ENCODE measurements at places on chromosomes 13 and 19.

DNA sequence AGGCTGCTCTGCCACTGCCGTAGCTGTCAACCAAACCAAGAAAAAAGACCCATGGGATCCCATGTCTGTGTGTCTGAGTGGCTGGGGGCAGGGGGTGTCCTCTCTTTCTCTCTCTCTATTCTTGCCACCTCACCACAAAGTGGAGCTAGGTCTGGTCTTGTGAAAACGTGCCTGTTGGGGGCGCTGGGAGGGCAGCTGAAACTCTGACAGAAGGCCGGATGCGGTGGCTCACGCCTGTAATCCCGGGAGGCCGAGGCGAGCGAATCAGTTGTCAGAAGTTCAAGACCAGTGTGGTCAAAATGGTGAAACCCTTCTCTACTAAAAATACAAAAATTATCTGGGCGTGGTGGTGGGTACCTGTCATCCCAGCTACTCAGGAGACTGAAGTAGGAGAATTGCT, 29.2 kb downstream of the ZNF146 start:
- no peak for DNase-seq

- DNase-seq: peak; percentile 58
These were observed 5.8 kb upstream of the TMC4 start for GRCh38 chr19:54178581-54179261.

DNA sequence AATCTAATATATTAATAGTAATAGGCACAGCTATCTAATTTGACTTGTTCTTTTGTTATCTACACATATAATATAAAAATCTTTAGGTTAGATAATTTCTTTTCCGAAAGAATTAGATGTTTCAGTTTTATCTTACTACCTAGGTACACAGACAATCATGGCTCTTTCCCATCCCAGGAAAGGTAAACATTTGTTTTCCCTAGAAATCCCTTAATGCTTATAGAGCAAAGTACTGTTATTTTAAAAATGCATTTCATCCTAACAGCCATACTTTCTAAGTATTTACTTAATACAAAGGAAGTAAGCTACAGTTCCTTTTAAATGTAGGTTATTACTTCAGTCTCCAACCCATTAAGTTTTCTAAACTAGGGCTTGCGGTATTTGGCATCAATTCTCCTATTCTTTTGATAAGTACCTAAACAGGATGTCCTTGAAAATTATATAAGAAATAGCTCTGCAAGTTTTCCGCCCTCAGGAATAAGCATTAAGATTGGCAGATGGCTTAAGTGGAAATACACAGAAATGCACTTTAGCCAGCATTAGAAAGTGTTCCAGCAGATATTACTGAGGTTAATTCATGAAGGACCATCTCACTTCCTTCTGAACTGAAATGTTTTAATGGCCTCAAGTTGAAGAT, 616.2 kb upstream of the SPRY2 start:
- DNase-seq: no peak

DNA sequence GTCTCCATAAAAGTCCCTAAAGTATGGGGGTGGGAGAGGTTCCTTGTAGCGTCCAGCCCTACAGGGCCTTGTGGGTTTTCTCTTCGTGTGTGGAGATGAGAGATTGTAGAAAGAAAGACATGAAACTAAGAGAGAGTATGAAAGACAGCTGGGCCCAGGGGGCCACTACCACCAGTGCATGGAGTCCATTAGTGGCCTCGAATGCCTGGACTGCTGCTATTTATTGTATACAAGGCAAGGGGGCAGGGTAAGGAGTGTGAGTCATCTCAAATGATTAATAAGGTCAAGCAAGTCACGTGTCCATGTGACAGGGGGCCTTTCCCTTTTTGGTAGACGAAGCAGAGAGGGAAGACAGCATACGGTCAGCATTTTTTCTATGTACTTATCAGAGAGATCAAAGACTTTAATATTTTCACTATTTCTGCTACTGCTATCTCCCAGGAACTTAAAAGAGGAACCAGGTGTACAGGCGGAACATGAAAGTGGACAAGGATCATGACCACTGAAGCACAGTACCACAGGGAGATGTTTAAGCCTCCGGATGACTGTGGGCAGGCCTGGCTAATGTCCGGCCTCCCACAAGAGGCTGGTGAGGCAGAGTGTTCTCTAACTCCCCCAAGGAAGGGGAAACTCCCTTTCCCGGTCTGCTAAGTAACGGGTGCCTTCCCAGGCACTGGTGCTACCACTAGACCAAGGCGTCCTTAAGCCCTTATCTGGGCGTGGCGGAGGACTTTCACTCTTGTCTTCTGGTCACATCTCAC, 25.5 kb downstream of the FGF21 start:
- no peak for DNase-seq

GRCh38 chr13:36673352-36673751, 468 bp upstream of the SERTM1 start:
- no peak for DNase-seq

- no peak for DNase-seq
These were observed 99.6 kb upstream of the HTR2A start for GRCh38 chr13:46996316-46997030.

DNA sequence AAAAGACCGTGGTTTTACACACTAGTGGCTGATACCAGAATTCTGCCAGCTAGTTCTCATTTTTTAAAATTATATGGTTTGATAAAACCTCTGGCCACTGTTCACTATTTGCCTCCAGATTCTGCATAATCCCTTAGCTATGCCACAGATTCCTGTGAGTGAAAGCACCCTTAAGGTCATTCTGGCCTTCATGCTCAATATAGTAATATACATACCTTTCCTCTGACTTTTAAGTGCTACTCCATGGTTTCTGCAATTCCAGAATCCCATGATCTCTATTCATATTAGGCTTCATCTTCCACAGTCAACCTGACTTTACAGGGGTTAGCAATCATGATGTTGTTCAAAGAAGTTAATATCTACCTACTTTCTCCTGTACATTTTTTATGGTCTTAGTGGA, 274.1 kb upstream of the EDNRB start:
- no peak for DNase-seq

- peak; percentile 54 for DNase-seq
These were observed 485 bp upstream of the ZNF845 start for GRCh38 chr19:53333066-53333462.

DNA sequence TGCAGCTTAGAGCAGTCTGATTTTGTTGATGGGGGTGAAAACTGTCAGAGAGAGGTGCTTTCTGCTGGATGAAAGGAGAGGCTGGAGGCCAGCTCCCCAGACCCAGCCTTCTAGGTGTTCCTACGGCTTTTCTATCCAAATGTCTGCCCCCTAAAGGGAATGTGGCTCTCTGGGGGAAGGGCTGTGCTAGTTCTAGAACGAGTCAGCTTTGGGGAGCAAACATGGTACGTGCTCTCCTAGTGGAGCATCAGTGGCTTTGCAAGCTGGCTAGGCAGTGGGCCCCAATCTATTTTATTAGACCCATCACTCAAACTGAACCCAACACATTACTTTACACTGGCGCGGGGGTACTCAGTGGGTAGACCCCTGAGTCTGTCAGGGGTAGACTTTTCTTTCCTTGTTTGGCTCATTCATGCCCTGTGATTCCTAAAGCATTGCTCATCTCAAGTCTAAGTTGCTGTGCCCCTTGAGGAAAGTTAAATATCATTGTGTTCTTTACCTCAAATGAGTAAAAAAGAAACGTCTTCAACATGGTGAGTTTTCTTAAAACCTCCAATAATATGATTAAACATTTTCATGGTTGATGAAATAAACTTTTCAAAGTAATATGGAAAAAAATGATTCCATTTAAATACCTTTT, 254.9 kb downstream of the DLEU7 start:
- no peak for DNase-seq

- no peak for DNase-seq
These were observed 23.6 kb upstream of the POU2F2 start for GRCh38 chr19:42155796-42156195.

DNA sequence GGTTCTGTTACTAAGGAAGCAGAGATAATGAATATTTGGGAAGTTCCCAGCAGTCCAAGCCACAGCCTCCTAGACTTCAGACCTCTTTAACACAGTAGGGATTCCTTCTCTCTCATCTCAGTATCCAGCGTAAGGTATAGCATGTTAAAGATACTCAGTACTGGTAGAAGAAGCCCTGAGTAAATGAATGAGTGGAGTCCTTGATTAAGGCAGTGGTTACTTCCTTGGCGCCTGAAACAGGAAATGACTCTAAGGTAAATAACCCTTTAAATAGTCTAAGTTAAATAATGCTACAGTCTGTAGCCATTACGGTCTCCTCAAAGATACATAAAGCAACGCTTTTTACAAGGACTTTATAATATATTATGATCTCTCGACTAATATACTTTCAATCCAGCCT, 650.8 kb upstream of the MIR17HG start:
- DNase-seq: no peak

DNA sequence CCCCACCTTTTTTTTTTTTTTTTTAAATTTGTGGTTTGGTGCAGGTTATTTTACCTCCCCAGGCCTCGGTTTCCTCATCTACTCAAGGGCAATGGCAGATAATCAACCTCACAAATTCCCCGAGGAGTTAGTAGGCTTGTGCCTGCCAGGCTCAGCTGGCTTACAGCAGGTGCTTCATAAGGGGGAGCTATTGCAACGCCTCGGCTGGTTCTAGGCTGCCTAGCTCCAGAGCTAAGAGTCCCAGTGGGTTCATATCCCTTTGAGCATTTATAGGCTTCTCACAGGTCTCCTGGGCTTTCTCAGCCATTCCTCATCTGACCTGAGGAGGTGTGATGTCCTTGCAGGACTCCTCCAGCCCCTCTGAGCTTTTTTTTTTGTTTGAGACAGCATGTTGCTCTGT, 10.6 kb downstream of the BCKDHA start:
- DNase-seq: no peak

- DNase-seq: peak; percentile 60
These were observed at the start of gene NFIX for GRCh38 chr19:12994701-12995595. Gene NFIX (plus strand): TSS chr19:12995475. CDS start chr19:12995838, 363 bp downstream.

DNA sequence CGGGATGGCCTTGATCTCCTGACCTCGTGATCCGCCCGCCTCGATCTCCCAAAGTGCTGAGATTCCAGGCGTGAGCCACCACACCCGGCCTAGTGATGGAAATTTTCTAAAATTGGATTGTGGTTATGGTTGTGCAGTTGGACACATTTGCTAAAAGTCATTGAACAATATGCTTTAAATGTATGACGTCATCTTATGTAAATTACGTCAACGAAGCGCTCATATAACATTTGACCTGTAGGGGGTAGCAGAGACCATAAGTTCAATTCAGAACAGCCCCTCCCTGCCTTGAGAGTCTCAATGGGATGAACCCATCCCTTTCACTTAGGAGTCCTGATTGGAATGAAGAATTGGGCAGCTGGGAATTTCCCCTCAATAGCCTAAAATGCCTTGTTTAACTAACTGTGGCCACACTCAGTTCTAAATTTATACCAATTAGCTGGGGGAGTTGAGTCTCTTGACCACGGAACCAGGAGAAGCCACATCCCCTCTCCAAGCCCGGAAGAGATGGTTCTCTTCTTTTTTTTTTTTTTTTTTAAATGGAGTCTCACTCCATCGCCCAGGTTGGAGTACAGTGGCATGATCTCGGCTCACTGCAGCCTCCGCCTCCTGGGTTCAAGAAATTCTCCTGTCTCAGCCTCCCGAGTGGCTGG, 15.2 kb upstream of the TLE6 start:
- DNase-seq: peak; percentile 65

- DNase-seq: no peak
These were observed 8.3 kb downstream of the F7 start for GRCh38 chr13:113113846-113114271.

DNA sequence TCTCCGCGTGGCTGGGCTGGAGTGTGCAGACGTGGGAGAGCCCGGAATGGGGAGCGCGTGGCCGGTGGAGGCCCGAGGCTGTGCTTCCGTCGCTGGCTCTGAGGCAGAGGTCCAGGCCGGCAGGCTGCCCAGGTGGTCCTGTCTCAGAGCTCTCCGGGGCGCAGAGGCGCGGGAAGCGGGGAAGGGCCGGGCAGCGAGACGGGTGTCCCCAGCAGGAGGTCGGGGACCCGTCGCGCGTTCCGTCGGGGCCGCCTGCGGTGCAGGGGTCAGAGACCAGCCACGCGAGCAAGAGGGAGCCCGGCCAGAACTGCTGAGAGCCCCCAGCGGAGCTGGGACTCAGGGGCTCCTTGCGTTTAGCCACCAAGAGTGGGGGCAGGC, 1.3 kb upstream of the C1QTNF9 start:
- no peak for DNase-seq

GRCh38 chr19:51689751-51690453, 3.2 kb upstream of the SPACA6 start:
- no peak for DNase-seq

- peak; percentile 44 for DNase-seq
These were observed 518 bp downstream of the TFDP1 start for GRCh38 chr13:113584870-113585671.

GRCh38 chr19:18290302-18291018, 9.0 kb upstream of the JUND start:
- peak; percentile 100 for DNase-seq

DNA sequence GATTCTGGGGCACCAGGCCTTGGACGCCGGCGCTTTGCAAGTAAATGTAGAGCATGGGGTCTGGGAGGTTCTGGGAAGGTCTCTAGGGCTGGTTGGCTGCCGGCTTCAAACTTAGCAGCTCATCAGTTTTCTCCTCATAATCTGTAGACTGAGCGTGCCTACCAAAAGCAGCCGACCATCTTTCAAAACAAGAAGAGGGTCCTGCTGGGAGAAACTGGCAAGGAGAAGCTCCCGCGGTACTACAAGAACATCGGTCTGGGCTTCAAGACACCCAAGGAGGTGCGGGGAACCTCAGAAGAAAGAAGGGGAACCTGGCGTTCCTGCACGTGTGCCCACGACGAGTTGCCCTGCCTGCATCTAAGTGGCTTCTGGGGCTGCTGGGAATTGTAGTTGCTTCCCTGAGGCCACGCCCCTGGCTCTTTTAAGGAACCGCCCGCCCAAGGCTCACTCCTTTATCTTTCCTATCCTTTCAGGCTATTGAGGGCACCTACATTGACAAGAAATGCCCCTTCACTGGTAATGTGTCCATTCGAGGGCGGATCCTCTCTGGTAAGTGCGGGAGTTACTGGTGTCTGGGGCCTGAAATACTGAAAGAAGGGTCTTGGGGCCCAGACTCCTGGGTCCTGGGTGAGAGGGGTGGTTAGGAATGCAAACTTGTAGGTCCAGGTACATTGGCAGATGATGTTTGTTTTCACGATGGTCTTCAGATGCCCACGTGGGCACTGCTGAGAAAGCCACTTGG, 984 bp downstream of the RPS11 start:
- DNase-seq: peak; percentile 87

- no peak for DNase-seq
These were observed 18.0 kb upstream of the PLPP2 start for GRCh38 chr19:309206-309565.

DNA sequence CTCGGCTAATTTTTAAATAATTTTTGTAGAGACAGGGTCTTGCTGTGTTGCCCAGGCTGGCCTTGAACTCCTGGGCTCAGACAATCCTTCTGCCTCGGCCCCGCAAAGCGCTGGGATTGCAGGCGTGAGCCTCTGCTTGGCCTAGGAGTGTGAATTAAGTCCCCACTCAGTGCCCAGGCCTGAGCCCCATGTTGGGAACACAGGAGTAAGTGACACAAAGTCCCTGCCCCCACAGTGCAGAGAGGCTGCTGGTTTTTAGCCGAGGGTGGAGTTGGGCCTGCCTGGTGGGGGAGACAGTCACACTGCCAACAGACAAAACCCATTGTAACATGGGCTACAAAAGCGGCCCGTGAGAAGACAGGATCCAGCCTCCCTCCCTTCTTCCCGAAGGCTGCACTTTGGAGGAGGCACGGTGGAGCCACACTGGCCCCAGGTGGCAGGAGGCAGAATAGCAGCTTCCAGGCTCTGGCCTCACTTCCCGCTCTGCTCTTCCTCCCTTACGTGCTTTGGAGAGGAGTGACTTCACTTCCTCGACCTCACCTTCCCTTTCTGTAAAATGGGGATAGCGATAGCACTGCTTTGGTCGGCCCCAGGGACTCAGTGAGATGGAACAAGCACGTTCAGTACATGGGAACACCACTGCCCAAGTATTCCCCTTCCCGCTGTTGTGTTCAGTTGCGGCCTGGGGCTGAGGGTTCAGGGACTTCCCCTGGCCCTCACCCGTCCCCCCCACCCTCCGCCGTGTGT, 15.2 kb upstream of the EHD2 start:
- DNase-seq: peak; percentile 69
